ENCODE measurements at places on chromosomes 7 and 10. TPM values are rescaled to one million over a fixed set of nuclear protein-coding genes. Genes with fewer than 3 reads are reported as not detected.

UPK3BL1 gene
- 7.5 TPM for total RNA-seq

NEUROD6 gene
- not detected for total RNA-seq

SLK gene
- 50.2 TPM for total RNA-seq

RFC2 gene
- total RNA-seq = 13.7 TPM

TECTB gene
- total RNA-seq = not detected

SPDYE5 gene
- not detected for total RNA-seq

PNLIP gene
- 2.3 TPM for total RNA-seq

SPDYE11 gene
- not detected for total RNA-seq

CCDC172 gene
- not detected for total RNA-seq

KCNH2 gene
- total RNA-seq = 2.4 TPM

HMX2 gene
- total RNA-seq = not detected

Data from aorta (tissue), 5 donors.